ENCODE measurements at places on chromosomes 3 and 15. TPM values are rescaled to one million over a fixed set of nuclear protein-coding genes. Genes with fewer than 3 reads are reported as not detected.

CHSY1 gene
- total RNA-seq, result 24.3 TPM

CD200 gene
- total RNA-seq, result 0.44 TPM

PXYLP1 gene
- total RNA-seq, result 2.1 TPM

ACP3 gene
- total RNA-seq, result not detected

GRCh38 chr3:2770451-2770850 is 339.7 kb downstream of the IL5RA start:
- DNase-seq, result no peak

DNA sequence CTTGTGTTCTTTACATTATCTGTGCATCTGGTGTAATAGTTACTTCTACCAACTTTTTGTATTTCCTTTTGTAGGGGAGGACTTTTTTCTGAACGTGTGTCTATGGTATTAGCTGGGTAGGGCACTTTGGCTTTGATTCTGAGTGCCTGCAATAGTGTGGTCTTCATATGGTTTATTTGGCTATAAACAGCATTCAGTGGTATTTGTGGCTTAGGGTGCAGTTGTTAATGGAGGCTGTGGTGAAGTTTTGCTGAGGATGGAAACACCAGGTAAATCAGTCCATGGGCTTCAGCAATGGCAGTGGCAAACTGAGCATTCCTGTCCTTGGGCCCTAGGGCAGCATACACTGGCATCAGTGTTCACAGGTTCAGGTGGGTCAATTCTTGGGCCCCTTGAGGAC is 230.6 kb upstream of the CTNNB1 start:
- no peak for DNase-seq

DNA sequence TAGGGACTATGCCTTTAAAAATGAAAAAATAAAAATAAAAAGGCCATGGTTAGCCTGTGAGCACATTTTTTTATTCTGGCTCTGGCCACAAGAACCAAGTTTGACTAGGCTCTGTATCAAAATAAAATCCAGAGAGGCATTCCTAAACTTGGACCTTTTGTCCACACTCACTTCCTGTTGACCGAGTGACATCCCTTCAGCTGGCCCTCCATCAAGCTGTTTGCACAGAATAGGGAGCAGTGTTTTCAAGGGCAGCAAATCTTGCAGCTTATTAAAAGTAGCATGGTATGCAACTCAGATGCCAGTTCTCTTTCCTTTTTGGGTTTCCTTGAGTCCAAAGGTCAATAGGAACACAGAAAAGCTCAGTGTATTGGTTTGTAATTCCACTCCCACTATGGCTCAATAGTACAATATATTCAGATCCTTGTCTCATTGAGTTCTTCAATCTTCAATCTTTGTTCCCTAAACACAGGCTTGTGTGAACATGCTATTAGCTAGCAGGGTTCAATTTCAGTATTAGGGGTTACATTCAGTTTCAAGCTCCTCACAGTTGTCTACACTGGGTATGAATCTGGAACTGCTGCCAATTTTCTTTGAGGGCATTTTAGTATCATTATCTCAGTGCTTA is 244.5 kb downstream of the RBMS3 start:
- peak; percentile 17 for DNase-seq

DNA sequence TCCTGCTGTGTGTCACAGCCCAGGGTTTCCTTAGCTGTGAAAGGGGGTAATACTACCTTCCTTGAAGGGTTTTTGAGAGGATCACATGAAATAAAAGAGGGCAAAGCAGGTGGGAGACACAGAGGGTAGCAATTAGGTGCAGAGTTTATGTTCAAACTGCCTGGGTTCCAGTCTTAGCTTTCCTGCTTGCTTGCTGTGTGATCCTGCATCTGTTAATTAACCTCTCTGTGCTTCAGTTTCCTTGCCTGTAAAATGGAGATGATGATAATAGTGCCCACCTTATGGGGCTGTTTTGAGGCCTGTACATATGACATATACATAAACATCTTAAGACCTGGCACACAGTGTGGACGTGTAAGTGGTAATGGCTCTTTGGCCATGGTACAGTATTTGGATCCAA is 35.0 kb downstream of the SPSB4 start:
- DNase-seq, result no peak

Data from MCF 10A (cell line).